Activated T-cell treated with anti-CD3 and anti-CD28 coated beads, Interleukin-2, amount 50 U/mL, for 1 hour (primary cell): ENCODE measurements at places on chromosomes 13 and 19.

GRCh38 chr13:30607908-30608307, 9.8 kb upstream of the USPL1 start:
- peak; percentile 41 for DNase-seq

DNA sequence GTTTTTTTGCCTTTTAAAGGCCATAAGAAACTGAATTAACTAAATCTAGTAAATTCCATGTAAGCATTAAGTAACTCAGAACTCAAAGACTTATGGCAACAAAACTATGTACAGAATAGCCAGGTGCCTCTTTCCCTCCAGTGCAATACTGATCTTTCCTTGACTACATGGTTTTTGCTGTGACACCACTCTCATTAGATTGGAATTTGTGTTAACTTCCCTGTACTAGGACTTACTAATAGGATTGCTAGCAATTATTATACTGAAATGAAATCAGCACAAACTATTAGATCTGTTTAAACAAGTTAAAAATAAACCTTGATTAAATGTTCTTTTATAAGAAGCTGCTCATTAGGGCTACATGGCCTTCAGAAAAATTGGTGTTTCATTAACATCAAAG, 96.3 kb downstream of the DACH1 start:
- no peak for DNase-seq

DNA sequence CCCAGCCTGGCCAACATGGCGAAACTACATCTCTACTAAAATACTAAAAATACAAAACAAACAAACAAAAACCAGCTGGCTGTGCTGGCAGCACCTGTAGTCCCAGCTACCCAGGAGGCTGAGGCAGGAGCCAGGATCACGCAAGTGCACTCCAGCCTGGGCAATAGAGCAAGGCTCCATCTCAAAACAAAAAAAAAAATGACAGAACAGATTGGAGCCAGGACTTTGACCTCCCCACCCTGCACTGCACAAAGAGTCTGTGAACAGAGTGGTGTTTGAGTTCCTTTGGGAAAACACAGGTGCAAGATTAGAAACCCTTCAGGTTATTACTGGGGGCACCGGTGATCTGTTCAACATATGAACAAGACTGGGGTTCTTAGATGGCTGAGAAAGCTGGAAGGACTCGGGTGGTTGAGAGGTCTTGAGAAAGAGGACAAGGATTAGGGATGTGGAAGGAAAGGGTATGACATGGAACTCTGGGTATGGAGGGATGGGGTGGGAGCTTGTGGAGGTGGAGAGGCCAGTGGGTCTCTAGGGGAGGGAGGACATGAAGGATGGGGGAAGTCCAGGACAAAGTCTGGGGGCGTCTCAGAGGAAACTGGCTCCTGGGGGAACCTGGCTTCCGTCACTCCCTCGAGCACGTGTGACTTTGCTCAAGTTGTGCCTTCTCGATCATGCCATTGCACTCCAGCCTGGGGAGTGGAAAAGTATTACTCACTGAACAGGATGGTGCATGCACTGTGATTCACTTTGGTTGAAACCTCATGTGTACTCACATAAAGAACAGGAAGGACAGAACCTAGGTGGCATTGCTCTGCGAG, 25.9 kb downstream of the RCN3 start:
- DNase-seq: peak; percentile 52

GRCh38 chr19:6108721-6109633, 1.3 kb downstream of the RFX2 start:
- peak; percentile 64 for DNase-seq

GRCh38 chr19:1857648-1858326, 5.6 kb downstream of the KLF16 start:
- no peak for DNase-seq
